ENCODE measurements at places on chromosomes 3 and 15.
A peak's percentile ranks its signal among the peaks of the same experiment; 100 is the strongest.

GRCh38 chr15:90870354-90871138 lies 2.2 kb downstream of the FURIN start:
- DNase-seq, result no peak

- DNase-seq, result no peak
Measured at GRCh38 chr3:74332165-74332564, 282.3 kb downstream of the CNTN3 start.

GRCh38 chr3:151218136-151218535 lies 15.1 kb upstream of the GPR171 start:
- DNase-seq, result no peak

DNA sequence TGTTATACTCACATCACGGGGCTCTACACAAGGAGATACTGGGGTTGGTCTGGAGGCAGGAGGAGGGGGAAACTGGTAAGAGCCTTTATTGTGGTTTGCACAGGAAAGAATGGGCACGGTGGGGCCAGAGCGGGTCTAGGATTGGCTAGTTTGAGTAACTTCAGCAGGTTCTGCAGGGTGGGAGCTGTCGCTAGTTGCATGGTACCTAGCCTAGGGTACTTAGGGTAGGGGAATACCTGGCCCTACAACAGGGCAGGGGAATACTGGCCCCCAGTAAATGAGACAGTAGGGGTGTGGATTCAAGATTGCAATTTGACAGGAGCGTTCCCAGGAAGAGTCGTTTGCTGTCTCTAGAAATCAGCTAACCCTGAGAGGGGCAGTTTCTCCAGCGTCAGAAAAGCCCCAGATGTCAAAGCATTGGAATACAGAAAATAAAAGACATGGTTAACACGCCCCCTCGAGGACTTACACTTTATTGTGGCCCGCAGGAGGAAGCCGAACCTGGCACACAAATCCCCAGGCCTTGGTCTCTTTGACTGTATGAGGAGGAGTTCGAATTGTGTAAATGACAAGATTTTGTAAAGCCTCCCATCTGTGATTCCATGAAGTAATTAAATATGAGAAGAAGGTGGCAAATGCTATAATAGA lies 32.0 kb downstream of the ST8SIA2 start:
- DNase-seq, result no peak

DNA sequence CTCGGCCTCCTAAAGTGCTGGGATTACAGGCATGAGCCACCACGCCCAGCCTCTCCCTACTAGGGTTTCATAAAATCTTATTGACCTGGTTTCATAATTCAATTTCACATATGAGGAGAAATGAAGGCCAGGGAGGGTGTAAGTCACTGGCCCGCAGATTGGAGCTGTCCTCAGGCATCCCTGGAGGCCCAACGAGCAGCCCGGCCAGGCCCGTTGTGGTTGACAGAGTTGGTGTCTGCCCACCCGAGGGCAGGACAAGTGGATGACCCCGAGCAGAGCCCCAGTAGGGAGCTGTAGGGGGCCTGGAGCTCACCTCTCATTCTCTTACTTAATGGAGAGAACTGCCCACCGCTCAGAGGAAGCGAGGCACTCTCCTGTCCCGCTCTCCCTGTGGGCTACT lies 78.9 kb downstream of the CPN2 start:
- no peak for DNase-seq

DNA sequence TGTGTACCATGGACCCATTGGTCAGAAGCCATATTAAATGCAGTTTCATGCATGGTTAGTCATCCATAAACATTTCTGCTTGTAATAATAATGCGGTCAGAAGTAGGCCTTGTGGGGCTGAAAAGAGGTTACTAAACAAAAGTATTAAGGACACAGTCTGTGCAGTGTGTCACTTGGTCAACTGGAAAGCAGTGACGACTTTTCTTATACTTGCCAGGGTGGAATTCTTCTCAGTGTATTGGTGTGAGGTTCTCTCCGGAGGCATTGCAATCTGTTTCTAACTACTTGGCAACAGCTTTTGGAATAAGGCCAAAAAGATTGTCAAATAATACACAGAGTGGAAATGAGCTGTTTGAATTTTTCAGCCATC lies 46.8 kb downstream of the CHL1 start:
- no peak for DNase-seq

- peak; percentile 44 for DNase-seq
Measured at GRCh38 chr3:136818769-136819391, at the start of gene SLC35G2. Gene SLC35G2 (plus strand): TSS chr3:136819126. CDS start chr3:136854461, 35,335 bp downstream.

DNA sequence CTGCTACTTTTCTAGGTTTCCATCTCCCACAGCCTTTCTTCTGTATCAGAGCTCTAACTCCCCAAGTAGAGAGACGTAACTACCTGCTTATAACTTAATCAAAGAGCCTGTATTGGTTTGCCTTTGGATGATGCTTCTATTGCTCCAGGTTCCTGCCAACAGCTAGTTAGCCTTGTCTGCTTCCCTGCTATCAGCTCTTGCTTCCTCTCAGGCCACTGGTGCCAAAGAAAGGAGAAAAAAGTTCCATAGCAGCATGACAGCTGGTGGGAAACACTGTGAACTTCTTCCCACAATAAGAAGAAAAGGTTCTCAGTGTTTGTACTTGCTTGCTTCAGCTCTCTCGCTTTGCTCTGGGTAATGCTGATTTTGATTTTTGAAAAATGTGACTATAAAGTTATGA lies 206.6 kb downstream of the GBE1 start:
- DNase-seq, result no peak

DNA sequence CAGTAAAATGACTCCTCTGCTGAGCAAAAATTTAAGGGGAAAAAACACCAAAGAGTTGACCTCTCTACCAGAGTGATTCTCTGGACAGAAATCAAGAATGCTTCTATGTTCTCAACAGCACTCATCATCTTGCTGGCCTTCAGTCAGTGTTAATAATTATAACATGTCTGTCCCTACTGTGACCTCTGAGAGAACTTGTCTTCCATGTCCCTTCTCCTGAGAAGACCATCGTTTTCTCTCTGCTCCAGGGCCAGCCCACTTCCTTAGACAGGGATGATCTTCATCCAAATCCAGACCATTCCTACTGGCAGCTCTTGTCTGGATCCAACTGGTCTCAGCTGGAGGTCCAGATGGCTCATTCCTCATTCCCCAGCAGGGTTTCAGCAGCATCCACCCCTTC lies 139.0 kb upstream of the NECTIN3 start:
- DNase-seq, result no peak

GRCh38 chr15:90412356-90413194 lies 24.5 kb downstream of the IQGAP1 start:
- DNase-seq, result no peak

DNA sequence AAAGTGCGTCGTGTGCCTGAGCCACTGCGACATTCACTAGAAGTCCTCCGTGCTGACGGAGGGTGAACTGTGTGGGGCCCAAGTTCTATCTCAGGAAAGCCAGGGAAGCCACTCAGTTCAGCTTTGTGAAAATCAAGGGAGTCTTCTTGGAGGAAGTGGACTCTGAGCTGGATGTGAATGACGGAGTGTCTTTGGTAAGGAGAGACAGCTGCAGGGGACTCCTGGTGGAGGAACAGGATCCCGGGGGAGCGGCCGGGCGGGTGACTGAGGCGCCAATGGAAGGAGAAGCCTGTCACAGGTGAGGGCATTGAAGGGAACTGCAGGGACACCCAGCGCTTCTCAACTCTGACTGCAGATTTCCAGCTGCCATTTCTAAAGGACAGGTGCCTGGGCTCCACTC lies 75.6 kb downstream of the APBA2 start:
- DNase-seq, result no peak

GRCh38 chr3:180611006-180611405 lies 9.0 kb downstream of the TTC14 start:
- no peak for DNase-seq

GRCh38 chr3:108552267-108553159 lies 36.7 kb downstream of the CIP2A start:
- peak; percentile 38 for DNase-seq

GRCh38 chr3:38721207-38721772 lies 71.8 kb upstream of the SCN5A start:
- DNase-seq, result no peak

DNA sequence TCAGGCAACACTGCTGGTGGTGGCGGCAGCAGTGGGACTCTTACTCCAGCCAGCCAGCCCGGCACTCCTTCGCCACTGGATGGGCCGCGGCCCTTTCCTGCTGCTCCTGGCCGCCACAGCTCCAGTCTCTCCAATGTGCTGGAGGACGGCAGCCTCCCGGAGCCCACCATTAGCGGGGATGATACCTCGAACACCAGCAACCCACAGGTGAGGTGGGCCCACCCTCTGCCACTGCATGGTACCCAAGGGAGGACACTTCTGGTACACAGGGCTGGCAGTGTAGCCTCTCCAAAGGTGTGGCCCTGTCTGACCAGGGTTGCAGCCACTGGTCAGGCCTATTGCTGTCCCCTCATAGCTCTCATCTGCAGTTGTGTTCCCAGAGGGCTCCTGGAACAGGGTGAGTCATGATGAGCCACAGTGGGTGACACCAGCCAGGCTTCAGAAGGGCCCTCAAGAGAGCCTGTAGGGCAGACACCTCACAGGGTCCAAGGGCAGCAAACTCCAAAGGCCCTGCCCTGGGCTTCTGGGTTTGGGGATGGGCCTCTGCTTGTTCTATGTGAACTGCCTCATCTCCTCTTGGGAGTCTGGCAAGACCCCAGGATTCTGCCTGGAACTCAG lies 20.8 kb downstream of the NBEAL2 start:
- no peak for DNase-seq

- no peak for DNase-seq
Measured at GRCh38 chr3:12413721-12414255, 70.5 kb upstream of the TSEN2 start.

DNA sequence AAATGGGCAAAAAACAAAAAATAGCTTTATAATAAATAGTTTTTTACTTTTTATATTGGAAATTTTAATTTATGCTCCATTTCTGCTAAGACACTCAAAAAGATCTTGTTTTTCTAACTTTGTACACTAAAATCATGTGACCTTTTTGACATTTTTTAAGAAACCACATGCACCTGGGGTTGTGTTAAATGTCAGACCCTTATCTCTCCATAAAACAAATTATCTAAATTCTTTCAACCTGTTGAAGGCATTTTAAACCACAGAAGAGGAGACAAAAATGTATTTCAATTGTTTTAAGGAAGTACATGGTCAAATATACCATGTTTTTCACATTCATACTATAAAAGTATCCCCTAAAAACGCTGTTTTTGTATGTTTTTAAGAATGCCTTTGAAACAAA lies 29.2 kb downstream of the IFT80 start:
- DNase-seq, result peak; percentile 39

- DNase-seq, result no peak
Measured at GRCh38 chr3:133563186-133563591, 10.3 kb upstream of the CDV3 start.

GRCh38 chr3:126663257-126663656 lies 8.3 kb upstream of the TXNRD3 start:
- no peak for DNase-seq

DNA sequence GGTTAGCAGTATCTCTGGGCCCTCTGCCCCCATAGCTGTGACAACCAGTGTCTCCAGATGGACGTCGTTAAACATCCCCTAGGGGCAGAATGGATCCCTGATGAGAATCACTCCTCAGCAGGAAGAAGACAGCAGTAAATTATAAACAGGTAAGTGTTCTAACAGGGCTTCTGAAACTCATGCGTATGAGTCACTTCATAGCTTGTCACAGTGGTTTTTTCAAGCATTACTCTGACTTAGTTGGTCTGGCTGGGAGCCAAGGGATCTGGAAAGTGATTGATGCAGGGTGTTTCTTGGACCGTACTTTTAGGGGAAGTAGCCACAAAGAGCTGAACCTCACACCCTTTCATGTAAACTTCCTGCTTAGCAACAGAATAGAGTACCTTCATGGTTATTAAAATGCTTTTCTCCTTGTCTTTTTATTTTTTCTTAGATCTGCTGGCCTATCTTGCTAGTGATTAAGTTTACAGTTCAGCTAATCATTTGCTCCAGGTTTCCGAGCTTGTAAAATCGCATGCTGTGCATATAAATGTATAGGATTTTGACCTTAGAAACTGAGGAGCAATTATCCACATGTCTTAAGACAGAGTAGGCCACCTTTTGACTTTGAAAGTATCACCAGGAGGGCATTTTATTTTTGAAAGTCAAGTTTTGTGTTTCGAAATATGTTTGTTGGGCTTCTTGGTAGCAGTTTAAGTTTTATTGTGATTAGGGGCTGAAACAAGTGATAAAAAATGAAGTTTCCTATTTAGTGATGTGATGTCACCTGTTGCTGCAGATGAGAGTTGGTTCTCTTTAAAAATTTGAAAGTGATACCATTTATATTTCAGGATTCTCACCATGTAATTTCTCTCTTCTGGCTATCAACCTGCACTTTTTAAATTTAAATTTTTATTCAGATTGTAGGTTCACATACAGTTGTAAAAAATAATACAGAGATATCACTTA lies 333.9 kb downstream of the PTPRG start:
- peak; percentile 11 for DNase-seq

GRCh38 chr3:46312991-46313390 lies 40.9 kb upstream of the CCR2 start:
- DNase-seq, result no peak

DNA sequence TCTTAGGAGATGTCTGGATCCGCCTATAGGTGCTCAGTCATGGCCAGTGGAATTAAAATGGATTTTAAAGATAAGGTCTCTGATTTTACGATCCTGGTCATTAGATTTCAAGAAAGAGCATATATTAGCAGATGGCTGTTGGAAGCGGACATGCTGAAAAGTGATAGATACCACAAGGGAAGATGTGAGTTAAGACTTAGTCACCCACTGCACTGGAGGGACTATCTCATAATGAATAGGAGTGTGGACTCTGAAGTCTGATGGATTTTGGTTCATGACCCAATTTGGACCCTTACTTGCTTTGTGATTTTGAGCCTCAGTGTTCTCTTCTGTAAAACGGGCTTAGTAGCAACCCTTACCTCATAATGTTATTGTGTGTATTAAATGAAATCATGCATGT lies 214.7 kb downstream of the CHST2 start:
- no peak for DNase-seq

DNA sequence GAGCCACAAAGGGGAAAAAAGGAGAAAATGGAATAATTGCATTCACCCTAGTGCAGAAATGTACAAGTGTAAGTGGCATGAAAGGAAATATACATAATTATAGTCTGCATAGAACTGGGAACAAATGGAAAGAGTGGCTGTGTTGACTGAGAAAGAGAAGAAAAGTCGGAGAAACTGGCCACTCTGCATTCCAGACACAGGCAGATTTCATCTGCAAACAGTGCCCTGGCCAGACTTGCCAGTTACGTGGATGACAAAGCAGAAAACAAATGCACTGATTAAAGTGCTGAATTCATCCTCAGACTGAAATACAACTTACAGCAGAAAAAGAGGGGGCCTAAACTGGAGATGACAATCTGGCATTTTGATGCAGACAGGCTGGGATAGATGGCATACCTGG lies 129.8 kb downstream of the FGF12 start:
- no peak for DNase-seq

Data from CD4-positive, alpha-beta memory T cell (primary cell).